NCI-H187 (cell line): ENCODE measurements at places on chromosomes 12 and 14.

DNA sequence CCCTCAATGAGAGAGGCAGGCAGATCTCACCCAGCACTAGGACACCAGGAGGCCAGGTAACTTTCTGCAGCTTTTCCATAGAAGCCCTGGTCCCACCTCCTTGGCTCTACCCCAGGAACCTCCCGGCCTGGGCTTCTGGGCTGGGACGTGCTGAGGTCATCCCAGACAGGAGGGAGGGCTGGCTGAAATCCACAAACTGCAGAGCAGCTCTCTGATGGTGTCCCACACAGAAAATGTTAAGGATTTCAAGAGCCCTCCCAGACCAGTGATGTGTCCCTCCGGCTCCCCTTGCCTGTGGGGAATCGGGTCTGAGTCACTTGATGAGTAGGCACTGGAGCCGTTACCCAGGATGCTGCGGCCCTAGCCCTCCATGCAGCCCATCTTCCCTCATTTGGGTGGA is 124.1 kb downstream of the ESRRB start:
- DNase-seq, result no peak

- DNase-seq, result peak; percentile 23
These were observed 82.6 kb upstream of the GTF2A1 start for GRCh38 chr14:81303258-81303935.

DNA sequence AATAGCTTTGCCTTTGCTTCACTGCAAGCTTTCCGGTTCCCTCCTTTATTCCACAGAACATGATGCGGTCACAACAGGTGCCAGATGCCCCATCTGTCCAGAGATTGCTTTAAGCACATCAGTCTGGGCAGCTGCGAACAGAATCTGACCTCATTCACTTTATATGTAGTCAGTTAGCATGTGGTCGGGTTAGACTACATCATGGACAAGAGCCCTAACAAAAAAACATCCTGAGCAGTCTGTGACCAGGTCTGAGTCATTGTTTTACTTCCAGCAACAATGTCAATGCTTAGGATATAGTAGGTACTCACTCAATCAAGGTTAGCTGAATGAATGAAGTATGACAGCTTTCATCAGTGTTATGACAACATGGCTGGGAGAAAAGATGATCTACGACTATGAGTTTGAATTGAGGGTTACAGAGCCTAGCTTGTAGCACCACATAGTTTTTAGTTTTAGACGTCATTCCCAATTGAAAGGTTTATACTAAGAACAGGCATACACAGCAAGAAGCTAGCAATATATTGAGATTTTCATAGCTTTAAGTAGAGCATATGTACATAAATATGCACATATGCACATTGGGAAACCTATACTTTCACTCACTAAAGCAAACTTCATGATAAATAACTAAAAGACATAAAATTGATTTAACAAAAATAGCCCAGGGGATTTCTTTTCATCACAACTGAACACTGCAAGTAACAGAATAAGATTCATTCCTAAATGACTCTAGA is 64.2 kb upstream of the TMCC3 start:
- DNase-seq, result no peak

- DNase-seq, result no peak
These were observed 91.5 kb downstream of the UNC79 start for GRCh38 chr14:93522221-93522620.

- no peak for DNase-seq
These were observed 158.4 kb upstream of the HIF1A start for GRCh38 chr14:61536661-61537562.
